Stimulated activated CD8-positive, alpha-beta memory T cell treated with anti-CD3 and anti-CD28 coated beads, Interleukin-15, amount 100 ng/mL, for 48 hours (primary cell): ENCODE measurements at places on chromosomes 2 and 18.

DNA sequence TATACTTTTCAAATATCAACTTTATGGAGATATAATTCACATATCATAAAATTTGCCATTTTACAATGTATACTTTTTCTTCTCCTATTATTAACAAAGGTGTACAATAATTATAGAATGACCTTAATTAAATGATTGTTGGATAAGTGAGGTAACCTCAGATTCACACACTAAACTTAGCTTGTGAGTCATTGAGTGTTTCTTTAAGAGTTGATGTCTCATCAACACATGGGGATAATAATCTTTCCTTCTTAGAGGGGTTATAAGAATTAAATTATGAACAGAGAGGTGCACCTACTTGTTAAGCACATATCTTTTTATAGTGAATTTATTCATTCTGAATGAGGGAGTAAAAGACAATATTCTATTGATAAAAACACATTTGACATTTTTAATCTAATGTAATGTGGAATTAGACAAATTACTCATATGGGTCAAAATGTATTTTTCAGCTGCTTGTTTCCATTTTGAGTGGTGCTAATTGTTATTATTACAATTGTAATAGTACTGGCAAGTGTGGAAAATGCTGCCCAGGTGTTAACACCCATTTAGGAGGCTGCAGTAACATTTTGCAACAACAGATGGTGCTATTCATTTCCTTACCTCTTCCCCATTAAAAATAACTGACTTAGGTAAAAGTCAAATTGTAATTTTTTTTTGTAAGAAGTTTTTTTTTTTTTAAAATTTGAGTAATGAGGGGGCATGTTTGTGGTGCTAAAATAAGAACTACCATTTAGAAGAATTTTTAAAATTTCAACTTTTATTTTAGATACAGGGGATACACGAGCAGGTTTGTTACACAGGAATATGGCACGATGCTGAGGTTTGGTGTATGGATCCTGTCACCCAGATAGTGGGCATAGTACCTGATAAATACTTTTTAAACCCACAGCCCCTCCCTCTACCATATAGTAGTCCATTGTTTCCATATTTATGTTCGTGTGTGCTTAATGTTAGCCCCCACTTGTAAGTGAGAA lies 32.1 kb upstream of the DYNAP start:
- no peak for DNase-seq

GRCh38 chr2:104402825-104403224 lies 451.1 kb upstream of the POU3F3 start:
- no peak for DNase-seq

DNA sequence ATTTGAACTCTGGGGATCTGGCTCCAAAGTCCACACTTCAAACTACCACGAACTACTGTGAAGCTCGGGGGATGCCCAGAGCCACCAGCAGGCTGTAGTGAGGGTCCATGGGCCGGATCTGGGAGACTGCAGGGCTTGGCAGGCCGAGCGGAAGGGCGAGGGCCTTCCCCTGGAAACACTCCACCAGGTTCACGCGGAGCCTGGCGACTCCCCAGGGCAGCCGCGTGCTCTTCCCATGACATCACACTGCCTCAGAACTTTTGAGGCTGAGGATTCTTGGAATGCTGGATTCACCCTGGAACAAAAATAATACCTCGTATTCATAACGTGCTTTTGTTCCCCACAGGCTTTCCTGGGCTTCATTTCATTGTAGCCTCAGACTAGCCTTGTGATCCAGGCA lies 201.0 kb downstream of the SMAD7 start:
- no peak for DNase-seq

DNA sequence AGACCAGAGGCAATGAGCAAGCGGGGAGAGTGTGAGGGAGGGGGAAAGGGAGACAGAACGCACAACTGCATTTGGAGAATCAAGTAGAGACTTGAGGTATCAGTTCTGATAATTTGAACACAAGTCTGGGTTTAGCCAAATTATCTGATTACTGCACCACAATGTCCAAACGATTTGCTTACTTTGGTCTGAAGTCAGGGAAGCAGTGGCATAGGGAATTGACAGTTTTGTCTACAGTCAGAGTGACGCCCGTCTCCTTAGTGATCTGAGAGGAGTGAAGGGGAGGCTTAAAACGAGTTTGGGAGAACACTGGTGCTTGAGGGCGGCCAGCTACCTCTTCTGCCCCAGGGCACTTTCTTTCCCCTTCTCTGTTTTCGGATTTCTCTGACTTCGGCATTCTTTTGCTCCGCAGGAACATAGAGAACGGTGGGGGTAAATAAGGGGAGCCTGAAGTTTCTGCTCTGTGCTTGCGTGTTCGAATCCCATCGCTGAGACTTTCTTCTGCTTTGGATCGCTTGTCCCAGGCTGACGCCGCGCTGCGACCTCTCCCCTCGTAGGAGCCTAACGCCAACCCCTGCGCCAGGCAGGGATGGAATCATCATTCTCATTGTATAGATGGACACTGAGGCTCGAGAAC lies 2.9 kb upstream of the DLX2 start:
- DNase-seq, result no peak

GRCh38 chr18:36905571-36905970 lies 76.6 kb downstream of the KIAA1328 start:
- no peak for DNase-seq

DNA sequence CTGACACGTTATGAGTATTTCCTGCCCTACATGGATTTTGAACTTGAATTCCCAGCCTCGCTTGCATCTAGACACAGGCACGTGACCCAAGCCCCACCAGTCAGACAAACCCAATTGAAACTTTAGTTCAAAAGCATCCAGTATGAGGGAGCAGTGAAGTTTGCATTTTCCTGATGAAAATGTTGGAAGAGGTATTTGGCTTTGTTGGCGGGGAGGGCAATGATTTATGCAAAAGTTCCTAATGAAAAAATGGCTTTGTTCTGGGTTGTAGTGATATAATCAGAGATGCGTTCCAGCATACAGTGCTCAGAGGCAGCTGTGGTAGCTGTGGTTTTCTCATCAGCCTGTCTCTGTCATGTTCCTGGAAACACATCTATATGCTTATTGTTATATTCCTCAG lies 36.8 kb upstream of the CPS1 start:
- DNase-seq, result no peak

GRCh38 chr2:107735201-107735600 lies 91.5 kb upstream of the RGPD4 start:
- DNase-seq, result no peak

DNA sequence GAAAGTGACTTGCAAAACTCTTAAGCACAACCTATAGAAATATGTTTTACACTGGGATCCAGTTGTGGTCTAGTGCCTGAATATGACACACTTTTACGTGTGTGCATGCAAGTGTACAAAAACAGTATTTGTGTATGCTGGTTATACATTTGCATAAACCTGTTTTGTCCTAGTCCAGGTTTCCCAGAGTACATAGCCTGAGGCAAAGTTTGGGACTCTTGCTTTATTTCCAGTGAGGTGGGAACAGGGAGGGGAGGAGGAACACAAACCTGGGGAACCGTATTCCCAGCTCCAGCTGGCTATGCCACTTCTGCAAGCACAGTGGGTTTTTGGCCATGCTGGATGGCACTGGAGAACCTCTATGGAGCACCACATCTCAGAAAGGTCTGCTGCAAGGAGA lies 481.1 kb upstream of the HS6ST1 start:
- DNase-seq, result no peak

GRCh38 chr2:235914756-235915155 lies 253.4 kb downstream of the GBX2 start:
- no peak for DNase-seq

DNA sequence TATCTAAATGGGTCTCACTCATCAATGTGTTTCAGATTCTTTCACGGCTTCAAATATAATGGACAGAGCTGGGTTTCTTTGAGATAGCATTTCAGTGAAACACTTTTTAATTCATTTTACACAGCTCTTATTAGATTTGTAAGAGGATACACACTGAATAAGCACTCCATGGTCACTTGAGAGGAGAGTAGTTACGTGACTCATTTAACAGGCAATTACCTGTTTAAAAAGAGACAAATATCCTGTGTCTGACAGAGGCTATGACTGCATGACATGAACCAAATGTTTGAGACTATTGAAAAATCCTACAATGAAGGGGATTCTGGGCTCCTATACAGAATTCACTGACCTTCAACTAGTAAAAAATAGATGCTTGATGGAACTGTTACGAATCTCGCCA lies 786.9 kb downstream of the EPHA4 start:
- DNase-seq, result no peak

DNA sequence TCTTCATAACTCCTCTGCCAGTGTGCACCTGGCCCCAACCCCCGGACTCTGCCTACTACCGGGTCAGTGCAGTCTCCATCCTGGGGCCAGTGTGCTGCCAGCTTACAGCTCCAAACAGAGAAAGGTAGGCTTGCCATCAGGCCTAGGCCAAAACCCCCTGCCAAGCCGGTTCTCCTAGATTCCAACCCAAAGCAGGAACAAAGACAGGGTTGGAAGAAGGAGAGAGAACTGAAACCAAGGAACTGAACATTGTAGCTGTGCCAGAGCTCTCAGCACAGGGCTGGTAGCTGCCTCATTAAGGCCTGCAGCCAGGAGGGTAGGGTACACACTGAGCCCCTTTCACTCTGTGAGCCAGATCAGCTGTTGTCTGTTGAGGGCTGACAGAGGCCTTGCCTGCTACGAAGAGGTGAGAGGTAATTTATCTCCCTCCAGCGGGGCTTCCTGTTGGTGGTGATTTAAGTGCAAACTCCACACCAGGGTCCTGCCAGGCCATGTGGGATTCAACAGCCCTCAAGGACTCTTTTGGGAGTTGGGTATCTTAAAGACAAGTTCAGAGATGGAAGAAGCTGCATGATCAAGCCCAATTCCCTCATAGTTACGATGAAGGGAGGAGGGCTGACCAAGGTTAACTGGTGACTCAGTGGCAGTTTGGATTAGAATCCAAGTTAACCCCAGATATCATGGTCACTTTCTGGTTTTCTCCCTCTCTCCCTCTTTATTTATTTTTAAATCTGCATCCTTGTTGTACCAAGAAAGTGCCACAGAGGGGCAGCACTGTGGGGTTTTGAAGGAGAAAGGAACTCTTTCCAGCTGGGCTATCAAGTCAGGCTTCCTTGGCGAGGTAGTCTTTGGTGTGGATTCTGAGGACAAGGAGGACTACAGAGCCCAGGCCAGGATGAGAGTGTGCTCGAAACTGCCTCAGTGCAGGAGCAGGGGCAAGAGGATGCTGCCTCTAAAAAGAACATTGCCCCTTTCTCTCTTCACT lies 48.1 kb downstream of the CYRIA start:
- DNase-seq, result no peak

DNA sequence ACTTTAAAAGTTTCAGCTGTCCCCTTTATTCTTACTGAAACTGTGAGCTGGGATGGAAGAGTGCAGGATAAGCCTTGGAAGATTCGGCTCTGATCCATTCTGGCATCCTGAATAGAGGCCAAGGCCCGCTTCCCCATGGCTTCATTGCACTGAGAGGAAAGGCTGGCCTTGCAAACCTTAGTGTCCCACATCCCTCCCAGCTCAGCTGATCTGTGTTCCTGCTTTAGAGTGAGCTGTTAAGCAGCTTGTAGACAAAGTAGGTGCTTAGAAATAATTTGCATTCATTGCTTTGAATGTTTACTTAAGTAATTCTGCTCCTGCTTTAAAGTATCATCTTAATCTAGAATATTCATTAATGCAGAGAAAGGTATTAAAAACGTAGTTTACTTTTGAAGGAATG lies 169.6 kb upstream of the BOD1L2 start:
- no peak for DNase-seq

GRCh38 chr2:73457982-73458381 lies 72.3 kb downstream of the ALMS1 start:
- DNase-seq, result no peak
